ENCODE measurements at places on chromosomes 3 and 15. TPM values are rescaled to one million over a fixed set of nuclear protein-coding genes. Genes with fewer than 3 reads are reported as not detected.

DNA sequence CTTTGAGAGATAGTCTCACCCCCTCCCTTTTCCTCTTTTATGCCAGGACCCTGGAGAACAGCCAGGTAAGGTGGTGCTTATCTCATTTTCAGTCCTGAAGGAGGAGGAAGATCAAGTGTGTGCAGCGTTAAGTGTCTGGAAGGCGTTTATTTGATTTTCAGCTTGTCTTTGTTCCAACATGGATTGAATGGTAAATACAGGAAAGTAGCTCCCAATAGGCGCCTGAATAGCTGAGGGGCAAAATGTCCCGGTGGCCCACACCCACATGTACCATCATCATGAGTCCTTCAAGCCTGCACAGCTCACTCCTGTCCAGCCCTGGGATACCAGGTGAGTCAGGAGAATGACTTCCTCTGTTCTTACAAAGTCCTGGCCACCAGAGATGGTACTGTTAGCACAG is 73.5 kb downstream of the CEMIP start:
- no peaks in the 10 kb centered on the region for H3K4me1 ChIP-seq
- DNase-seq = no peak
- no peak overlapping the region for H3K4me3 ChIP-seq
- no peaks in the 10 kb centered on the region for H3K36me3 ChIP-seq
- H3K27me3 ChIP-seq = no peaks in the 10 kb centered on the region
- H3K27ac ChIP-seq = no peak overlapping the region

GRCh38 chr3:78351334-78351733 is 1311.4 kb downstream of the ROBO2 start:
- H3K27me3 ChIP-seq = no peaks in the 10 kb centered on the region
- H3K4me1 ChIP-seq = no peaks in the 10 kb centered on the region
- no peak overlapping the region for H3K4me3 ChIP-seq
- H3K36me3 ChIP-seq = no peaks in the 10 kb centered on the region
- no peak for DNase-seq

Gene MORC1
- total RNA-seq = not detected

DNA sequence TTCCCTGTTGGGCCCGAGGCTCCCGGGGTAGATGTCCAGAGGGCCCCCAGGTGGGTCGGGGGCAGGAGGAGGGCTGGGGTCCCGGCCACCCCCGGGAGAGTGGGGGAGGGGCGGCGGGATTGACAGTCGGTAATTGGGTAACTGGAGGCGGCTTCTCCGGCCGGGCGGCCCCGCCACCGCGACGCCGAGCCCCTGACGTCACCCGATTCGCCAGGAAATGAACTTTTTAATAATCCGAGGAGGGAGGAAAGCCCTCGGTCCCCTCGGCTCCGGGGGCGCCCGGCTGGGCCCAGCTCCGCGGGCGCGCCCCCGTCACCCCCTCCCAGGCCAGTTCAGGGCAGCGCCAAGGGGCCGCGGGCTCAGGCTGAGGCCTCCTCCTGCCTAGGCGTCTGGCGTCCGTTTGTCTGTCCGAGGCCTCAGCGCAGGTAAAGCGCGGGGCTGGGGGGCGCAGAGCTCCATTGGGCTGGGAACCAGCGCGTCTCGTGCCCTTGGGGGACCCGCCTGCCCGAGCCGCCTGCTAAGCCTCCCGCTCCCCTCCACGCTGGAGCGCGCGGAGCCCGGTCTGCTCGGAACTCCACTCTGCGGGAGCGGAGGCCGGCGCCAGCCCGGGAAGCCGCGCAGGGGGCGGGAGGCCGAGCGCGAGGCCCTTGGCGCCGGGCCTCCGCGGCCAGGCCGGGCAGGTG is 3.9 kb downstream of the GATA2 start:
- H3K36me3 ChIP-seq = no peaks in the 10 kb centered on the region
- H3K4me3 ChIP-seq = peak overlapping the region; percentile 55
- H3K27ac ChIP-seq = peak overlapping the region; percentile 48
- no peak for DNase-seq
- H3K4me1 ChIP-seq = peaks cover 17% of the 10 kb centered on the region

Gene SOX14
- not detected for total RNA-seq

Gene IGSF11
- total RNA-seq = under 0.01 TPM

GRCh38 chr3:132253262-132253878 is 63.8 kb upstream of the ACP3 start:
- H3K27me3 ChIP-seq = no peaks in the 10 kb centered on the region
- no peak for DNase-seq
- H3K4me3 ChIP-seq = no peak overlapping the region
- no peak overlapping the region for H3K27ac ChIP-seq
- H3K4me1 ChIP-seq = no peaks in the 10 kb centered on the region

Gene ANKRD63
- total RNA-seq = not detected
